Activated naive CD8-positive, alpha-beta T cell treated with anti-CD3 and anti-CD28 coated beads, Interleukin-2, amount 10 ng/mL, durations not matched to agents 7 days and 5 days (primary cell): ENCODE measurements at places on chromosomes 12 and 14. TPM values are rescaled to one million over a fixed set of nuclear protein-coding genes. Genes with fewer than 3 reads are reported as not detected.

The SLC6A15 gene
- not detected for total RNA-seq

The NGB gene
- not detected for total RNA-seq

- no peak for DNase-seq
- peaks cover 50% of the 10 kb centered on the region for H3K36me3 ChIP-seq
- peak overlapping the region; percentile 40 for H3K27ac ChIP-seq
- H3K27me3 ChIP-seq: no peaks in the 10 kb centered on the region
These were observed 16.1 kb downstream of the BIN2 start for GRCh38 chr12:51307655-51308593.

GRCh38 chr12:46360908-46361666 lies 11.5 kb downstream of the SLC38A2 start:
- H3K4me1 ChIP-seq: peaks cover 40% of the 10 kb centered on the region
- H3K27me3 ChIP-seq: no peaks in the 10 kb centered on the region

- H3K36me3 ChIP-seq: peaks cover 4% of the 10 kb centered on the region
- H3K27me3 ChIP-seq: no peaks in the 10 kb centered on the region
These were observed 201.9 kb upstream of the FOXN3 start for GRCh38 chr14:89618811-89619551.

DNA sequence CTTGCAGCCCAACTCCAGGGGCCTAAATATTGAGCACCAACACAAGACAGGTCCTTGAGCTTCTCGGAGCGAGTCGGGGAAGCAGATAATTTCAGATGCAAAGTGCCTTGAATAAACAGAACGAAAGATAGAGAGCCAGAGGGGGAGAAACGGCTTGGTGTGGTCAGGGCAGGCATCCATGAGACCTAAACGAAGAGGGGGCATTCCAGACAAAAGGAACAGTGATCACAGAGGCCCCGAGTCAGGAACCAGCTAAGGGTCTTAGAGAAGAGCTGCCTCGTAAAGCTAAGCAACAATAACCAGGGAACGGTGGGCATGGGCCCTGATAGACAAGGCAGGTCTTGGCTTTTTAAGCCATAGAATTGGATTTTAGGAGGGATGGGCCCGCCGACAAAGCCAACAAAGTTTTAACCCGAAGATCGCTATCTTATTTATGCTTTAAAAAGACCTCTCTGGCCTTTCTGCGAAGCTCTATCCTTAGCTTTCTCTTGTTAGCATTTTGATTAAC lies 421 bp upstream of the ACADS start:
- no peaks in the 10 kb centered on the region for H3K27me3 ChIP-seq
- no peak overlapping the region for H3K27ac ChIP-seq
- H3K36me3 ChIP-seq: peaks cover 24% of the 10 kb centered on the region
- peaks cover 18% of the 10 kb centered on the region for H3K4me1 ChIP-seq
- H3K4me3 ChIP-seq: peak overlapping the region; percentile 96

DNA sequence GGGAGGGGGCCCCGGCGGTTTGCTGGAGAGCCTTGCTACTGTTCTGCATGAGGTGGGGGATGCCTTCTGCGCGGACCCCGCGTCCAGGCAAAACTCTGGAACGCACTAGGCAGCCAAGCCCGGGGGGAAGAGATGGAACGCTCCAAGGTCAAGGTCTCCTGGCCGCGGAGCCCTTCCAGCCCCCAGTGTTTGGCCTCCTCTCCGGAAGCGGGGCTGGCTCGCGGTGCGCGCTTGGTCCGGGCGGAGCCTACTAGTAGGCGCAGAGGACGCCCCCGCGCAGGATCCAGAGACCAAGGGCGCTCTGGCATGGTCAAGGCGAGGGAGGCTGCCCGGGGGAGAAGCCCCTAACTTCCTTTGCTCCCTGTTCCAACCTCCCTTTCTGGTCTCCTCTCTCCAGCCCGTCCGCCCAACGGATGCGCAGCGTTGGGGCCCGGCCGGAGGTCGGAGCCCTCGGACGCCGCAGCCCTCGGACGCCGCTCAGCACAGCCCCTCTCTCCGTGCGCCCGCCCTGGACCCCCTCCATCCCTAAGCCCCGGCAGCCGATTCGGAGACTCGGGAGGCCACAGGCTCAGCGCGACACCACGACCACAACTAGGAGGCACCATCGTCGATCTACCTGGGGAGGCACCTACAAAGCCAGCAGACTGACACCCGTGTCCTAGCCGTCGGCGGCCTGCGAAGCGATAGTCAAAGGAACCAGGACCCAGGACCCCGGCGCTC lies 669 bp upstream of the KCNK13 start:
- no peaks in the 10 kb centered on the region for H3K36me3 ChIP-seq
- peaks cover 73% of the 10 kb centered on the region for H3K27me3 ChIP-seq
- peak; percentile 52 for DNase-seq
- peak overlapping the region; percentile 73 for H3K4me3 ChIP-seq
- no peak overlapping the region for H3K27ac ChIP-seq
- H3K4me1 ChIP-seq: peaks cover 12% of the 10 kb centered on the region

GRCh38 chr12:131428091-131428685 lies 282.7 kb upstream of the SFSWAP start:
- H3K4me3 ChIP-seq: no peak overlapping the region
- H3K4me1 ChIP-seq: no peaks in the 10 kb centered on the region
- H3K27ac ChIP-seq: no peak overlapping the region
- no peaks in the 10 kb centered on the region for H3K36me3 ChIP-seq

- H3K4me3 ChIP-seq: no peak overlapping the region
- no peak for DNase-seq
- no peaks in the 10 kb centered on the region for H3K36me3 ChIP-seq
- no peak overlapping the region for H3K27ac ChIP-seq
- H3K27me3 ChIP-seq: peaks cover 2% of the 10 kb centered on the region
These were observed 174.2 kb upstream of the PDE3A start for GRCh38 chr12:20194171-20194570.

GRCh38 chr12:121575952-121576625 lies 4.7 kb downstream of the KDM2B start:
- H3K4me1 ChIP-seq: peaks cover 13% of the 10 kb centered on the region
- peaks cover 26% of the 10 kb centered on the region for H3K36me3 ChIP-seq
- H3K27ac ChIP-seq: no peak overlapping the region
- no peaks in the 10 kb centered on the region for H3K27me3 ChIP-seq
- DNase-seq: no peak

- no peaks in the 10 kb centered on the region for H3K4me1 ChIP-seq
- no peak overlapping the region for H3K4me3 ChIP-seq
- H3K27ac ChIP-seq: no peak overlapping the region
- no peak for DNase-seq
- no peaks in the 10 kb centered on the region for H3K36me3 ChIP-seq
These were observed 104.1 kb upstream of the PPP4R3A start for GRCh38 chr14:91614187-91614586.
